ENCODE measurements at places on chromosomes 2 and 18.

DNA sequence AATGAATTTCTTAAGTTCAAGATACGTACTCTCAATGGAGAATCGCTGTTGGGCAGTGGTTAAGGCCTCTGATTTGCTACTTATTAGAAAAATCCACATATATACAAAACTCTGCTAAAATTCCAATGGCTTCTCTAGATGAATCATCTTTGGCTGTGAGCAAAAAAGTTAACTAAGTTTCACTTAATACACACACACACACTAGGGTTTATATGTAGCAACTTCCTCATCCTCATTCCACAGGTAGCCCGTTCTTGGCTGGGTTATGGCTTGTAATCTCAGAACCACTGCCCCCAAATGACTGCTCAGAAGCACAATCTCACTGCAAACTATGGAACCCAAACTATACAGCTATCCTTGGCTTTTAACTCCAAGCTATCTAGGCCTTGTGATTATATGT lies 99.7 kb downstream of the SMAD2 start:
- no peak for DNase-seq

- no peak for DNase-seq
These were observed 155.1 kb downstream of the FIGN start for GRCh38 chr2:163580757-163581156.

GRCh38 chr2:86686905-86687304 lies 33.2 kb upstream of the RMND5A start:
- no peak for DNase-seq

DNA sequence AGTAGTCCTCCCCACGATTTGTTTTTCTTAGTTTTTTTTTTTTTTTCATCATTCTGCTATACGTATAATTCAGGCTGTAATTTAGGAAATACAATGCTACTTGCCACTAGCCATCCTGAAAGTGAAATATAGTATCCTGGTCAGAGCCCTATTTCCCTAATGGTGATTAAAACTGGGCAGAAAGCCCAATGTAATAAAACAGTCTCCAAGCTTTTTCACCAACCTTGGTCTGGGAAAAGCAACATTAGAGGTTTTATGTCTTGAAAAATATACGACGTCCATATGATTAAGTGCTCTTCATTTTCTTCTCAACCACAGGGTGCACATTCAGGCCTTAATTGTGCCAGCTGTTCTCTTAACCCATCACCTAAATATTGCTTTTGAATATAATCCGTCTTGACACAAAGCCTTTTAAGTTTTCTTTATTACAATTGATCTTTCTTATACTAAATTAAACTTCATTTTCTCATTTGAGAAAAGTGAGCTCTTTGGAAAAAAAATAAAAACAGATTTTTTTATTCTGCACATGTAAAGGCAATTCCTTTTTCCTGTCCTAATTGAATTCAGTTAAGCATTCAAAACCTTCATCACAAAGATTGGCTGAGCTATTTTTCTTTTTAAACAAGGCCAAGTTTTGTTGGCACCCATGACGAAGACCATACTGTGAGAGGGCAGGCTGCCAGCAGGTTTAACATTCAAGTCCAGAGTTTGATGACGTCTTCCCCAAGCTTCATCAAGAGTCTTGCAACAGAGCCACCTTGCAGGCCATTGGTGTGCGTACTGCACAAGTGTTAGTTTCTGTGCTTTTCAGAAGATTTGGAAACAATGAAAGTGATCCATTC lies 52.7 kb downstream of the MAP2 start:
- no peak for DNase-seq

DNA sequence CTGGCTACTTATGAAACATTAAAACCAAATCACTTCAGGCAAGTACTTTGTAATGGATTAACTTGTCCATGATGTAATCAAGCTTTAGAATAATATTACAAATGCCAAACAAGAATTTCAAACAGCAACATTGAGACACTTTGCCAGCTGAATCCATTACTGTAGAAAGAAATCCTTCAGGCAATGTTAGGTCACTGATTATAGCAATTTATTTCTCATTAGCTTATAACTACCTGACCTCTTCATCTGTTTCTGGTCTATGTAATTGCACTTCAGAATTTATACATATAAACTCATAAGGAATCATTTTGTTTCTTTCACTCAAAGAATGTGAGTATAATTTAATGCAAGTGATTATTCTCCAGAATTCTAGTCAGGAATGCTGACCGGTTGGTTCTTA lies 692.6 kb upstream of the TMEFF2 start:
- no peak for DNase-seq

GRCh38 chr2:170550501-170550900 lies 164.6 kb upstream of the SP5 start:
- no peak for DNase-seq

GRCh38 chr2:105262651-105263091 lies 21.1 kb downstream of the GPR45 start:
- no peak for DNase-seq

GRCh38 chr2:13558368-13558767 lies 841.6 kb downstream of the TRIB2 start:
- no peak for DNase-seq

DNA sequence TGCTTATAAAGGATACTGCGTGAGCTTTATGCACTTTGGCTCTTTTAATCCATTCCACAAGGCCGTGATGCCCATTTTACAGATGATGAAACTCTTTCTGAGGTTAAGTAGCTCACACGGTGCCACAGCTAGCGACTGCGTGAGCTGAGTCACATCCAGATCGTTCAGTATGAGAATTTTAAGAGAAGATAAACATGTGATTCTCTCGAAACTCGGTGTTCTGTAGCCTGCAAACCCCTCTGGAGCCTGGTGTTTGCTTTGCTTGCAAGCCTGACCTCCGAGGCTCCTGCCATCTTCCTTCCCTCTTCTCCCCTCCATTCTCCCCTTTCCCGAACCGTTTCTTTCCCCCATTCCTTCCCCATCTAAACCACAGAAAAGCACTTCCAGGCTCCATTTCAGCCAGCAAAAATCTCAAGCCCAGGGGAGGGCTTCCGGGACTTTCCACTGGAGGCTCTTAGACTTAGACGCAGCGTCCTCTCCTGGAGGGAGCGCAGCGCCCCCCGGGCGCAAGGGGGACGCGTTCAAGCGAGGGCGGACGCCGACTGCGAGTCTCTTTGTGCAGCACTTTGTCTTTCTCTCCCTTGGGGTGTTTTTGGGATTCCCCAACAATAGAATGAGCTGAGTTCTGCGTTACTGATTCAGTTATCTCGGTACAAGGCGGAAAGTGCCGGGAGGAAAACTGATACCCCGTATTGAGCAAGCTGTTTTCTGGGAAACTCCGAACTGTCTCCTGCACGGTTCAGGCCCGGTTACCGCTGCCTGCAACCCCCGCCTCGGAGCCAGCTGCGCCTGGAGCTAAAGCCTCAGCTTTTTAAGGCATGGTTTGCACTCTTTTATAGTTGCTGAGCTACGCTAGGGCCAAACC lies 38.0 kb downstream of the CYP1B1 start:
- no peak for DNase-seq

GRCh38 chr18:57898506-57899124 lies 95.5 kb upstream of the ATP8B1 start:
- DNase-seq: no peak

DNA sequence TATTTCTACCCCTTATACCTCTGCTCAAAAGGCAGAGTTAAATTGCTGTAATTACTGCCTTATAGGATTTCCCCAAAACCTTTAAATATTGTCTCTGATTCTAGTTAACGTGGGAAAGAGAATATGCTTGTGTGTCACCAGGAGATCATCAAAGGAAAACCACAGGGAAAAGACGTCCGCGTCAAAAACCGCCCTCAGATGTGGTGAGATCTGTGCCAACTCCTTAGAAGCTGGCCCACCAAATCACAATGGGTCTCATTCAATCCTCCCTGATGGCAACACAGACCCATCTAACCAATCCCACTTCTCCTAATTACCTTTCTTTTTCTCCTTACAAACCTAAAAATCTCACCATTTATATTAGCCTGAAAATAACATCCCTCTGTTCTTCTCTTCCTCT lies 25.4 kb downstream of the VPS54 start:
- DNase-seq: no peak

DNA sequence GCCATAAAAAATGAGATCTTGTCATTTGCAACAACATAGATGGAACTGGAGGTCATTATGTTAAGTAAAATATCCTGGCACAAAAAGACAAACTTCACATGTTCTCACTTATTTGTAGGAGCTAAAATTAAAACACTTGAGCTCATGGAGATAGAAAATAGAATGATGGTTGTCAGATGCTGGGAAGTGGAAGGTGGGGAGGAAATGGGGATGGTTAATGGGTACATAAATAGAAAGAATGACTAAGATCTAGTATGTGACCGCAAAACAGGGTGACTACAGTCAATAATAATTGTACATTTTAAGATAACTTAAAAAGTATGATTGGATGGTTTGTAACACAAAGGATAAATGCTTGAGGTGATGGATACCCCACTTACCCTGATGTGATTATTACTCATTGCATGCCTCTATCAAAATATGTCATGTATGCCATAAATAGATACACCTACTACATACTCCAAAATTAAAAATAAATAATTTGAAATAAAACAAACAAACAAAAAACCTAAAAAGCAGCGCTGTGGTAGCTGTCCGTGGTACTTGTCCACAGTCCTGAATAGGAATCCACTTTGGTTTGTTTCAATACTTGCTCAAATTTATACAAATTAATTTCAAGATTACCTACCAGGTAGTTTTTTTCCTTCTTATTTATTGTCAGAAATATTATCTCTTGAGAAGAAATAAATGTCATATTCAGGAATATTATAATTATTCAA lies 224.5 kb downstream of the DLGAP1 start:
- DNase-seq: no peak

DNA sequence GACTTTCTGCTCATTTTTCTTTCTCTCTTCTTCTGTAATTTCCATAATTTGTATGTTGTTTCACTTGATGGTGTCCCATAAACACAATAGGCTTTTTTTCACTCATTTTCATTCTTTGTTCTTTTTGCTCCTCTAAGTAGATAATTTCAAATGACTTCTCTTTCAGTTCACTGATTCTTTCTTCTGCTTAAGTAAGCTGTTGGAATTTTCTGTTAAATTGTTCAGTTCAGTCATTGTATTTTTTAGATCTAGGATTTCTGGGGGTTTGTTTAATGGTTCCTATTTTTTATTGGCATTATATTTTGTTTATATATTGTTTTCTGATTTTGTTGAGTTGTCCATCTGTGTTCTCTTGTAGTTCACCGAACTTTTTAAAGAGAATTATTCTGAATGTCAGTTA lies 19.5 kb downstream of the SP140L start:
- no peak for DNase-seq

GRCh38 chr2:2873450-2873811 lies 504.2 kb downstream of the EIPR1 start:
- no peak for DNase-seq

DNA sequence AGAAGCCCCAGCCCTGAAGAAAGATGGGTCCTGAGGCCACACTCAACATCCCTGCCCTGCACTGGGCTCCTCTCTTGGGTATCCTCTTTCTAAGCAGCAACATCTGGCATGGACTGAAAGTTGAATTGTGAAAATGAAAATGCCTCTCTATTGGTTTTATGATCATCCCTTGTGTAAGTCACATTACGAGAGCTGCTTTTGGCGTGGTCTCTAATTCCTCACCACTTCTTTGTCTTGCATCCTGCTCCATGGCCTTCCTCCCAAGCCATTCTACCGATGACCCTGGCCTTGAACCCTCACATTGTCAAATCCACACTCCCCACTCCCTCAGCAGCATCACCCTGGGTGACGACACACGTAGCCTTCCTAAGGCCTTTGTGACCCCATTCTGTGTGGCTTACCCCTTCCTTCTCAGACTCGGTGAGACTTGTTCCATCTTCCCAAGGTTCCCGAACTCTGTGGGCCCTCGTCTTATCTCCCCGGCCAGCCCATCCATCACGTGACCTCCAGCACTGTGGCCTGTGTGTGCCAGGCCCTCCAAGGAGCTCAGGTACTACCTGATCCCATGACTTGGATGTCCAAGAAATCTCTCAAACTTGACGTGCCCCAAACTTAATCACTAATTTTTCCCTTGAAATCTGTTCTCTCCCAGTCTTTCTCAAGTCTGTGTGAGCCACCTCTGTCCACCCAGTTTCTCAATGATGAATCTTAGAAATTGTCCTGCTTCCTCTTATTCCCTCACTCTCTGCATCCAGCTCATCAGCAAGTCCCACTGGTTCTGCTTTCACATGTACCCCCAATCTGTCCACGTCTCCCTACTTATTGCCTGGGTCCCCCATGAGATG lies 194.7 kb upstream of the HS6ST1 start:
- no peak for DNase-seq

DNA sequence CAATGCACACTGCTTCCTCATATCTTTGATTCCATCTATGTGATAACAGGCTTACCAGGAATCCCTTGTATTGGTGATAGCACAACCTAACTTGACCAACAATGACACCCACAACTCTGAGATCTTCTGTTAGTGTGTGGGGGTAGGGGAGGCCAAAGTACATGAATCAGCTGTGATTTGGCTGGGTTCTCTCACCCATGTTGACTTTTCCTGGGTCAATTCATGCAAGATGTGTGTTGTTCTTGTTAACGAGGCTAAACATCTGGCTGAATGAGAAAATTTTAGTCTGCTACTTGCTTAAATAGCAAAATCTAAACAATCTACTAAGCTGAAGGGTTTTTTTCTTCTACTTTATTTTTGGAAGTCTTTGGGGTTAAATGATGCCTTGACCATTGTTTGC lies 341.2 kb upstream of the SLC14A2 start:
- no peak for DNase-seq

DNA sequence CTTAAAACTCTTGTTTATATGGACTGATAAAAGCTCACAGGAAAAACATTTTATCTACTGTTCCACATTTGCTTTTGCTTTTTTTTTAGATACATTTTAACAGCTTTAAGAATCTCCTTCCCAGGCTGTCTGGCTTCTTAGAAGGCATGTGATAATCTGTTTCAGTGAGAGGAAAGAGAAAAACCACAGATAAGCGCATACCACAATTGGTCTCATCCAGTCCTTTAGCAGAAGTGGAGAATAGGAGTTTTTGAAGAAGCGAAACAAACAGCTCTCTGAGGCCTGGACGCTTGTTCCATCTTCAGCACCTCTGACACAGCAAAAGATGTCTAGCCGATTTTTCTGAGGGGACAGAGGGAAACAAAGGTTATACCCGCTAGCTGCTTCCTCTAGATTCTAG lies 37.6 kb downstream of the RMC1 start:
- no peak for DNase-seq

DNA sequence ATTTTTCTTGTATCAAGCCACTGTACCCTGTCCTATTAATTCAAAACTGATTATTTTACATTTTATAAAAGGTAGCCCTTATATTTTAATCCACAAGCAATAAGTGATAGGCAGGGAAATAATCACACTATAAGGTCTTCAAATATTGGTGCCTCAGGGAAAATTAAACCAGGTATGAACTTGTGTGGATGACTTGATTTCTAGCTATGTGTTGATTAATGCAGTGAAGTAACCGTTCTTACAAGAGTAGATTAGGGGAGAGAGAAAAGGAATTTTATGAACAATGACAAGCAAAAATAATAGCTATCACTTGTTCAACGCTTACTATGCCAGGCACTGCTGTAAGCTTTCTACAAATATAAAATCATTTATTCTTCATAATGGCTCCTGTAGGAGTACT lies 199.6 kb downstream of the PTGR3 start:
- DNase-seq: no peak

Data from stimulated activated CD8-positive, alpha-beta memory T cell treated with anti-CD3 and anti-CD28 coated beads, Interleukin-15, amount 100 ng/mL, for 4 hours (primary cell).